ENCODE measurements at places on chromosomes 11 and 22.

GRCh38 chr22:39545386-39546365 is 13.1 kb upstream of the RPS19BP1 start:
- no peak for DNase-seq

- DNase-seq = no peak
Observed at GRCh38 chr11:4704054-4704789, at the start of gene MMP26. MMP26 (plus strand) TSS chr11:4704784.

GRCh38 chr11:61486779-61487178 is 21.8 kb upstream of the LRRC10B start:
- no peak for DNase-seq

- no peak for DNase-seq
Observed at GRCh38 chr11:102819491-102819890, 21.5 kb upstream of the MMP1 start.

DNA sequence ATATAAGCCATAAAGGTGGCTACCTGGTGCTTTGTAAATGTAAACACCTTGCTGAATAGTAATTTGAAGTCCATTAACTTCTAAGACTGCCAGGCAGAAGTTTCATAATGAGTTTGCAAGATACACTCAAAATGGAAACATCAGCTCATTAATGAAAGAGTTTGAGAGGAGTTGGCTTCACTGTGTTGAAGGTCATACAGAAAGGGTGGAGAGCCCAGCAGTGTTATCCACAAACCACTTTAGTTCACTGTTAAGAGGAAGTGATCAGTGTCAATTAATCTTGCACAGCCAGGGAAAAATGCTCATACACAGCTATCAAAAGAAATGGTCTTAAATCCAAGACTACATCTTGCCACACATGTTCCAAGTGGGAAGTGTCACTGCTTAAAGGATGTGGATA is 689.4 kb downstream of the JRKL start:
- no peak for DNase-seq

GRCh38 chr11:97979741-97980140 is 1041.0 kb upstream of the CNTN5 start:
- no peak for DNase-seq

DNA sequence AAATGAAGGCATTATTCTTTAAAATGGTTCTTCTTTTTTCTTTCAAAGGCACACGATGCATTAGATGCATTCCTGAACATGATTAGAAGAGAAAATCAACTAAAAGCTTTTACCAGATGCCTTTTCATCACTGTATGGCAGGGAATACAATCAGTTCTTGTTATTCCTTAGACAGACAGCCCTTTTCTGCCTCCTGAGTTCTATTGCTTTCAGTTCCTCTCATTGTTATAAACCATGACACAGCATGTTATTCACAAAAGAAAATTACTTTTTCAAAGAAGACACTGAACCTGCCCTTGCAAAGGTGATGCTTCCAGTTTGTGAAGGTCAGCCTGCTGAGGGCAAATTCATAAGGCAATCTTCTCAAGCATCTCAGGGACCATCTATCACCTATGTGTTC is 70.1 kb downstream of the FAM181B start:
- no peak for DNase-seq

DNA sequence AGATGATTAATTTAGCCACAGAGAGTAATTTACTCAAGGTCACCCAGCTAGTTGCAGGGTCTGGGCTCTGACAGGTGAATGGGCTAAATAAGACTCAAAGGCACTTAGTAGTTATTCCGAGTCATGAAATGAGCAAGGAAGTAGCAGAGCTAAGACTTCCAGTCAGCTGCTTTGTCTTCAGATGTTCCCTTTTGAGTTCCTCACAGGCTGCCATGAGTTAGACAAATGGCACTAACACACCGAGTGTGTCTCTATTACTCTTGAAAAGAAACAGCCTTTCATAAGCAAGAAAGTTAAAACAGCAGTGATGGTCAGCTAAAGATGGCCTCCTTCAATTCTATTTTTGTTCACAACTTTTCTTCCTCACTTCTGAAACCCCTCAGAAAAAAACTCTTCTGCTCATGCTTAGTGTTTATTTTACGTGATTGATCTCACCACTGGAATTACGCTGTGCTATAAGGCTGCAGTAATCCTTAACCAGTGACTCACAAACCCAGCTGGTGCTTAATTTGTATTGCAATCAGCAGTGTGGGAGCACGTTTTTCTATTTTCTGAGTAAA is 389.1 kb downstream of the AASDHPPT start:
- DNase-seq = no peak

GRCh38 chr11:16787035-16787742 is 48.7 kb downstream of the C11orf58 start:
- DNase-seq = no peak

DNA sequence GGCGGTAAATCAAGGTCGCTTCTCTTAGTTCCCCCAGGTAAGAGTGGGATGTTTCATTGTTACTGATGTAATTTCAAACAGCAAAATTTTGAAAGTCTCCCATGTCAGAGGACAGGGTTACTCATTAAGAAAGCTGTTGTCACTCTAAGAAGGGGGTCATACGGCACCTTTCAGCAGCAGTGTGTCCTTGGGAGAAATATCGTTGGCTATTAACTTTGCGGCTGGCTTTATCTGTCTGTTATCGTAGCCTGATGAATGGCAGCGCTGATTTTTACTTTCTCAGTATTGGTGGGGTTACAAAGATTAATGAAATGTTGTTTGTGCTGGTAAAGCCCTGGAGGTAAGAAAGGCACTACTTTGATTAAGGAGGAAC is 27.5 kb upstream of the FBXO3 start:
- no peak for DNase-seq

DNA sequence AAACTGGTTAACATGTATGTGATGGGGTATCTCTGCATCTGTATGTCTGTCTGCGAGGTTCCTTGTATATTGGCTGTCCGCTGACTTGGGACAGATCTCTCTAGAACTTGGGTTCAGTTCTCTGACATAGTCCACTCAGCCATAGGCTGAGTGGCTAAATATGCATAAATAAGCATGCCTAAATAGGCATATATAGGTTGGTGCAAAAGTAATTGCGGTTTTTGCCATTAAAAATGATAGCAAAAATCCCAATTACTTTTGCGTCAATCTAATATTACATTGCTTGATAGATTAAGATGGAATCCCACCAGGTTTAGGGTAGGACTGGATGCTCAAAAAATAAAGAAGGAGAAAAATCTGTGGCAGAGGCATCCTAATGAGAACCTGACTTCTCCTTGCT is 8.8 kb downstream of the LRRC55 start:
- no peak for DNase-seq

DNA sequence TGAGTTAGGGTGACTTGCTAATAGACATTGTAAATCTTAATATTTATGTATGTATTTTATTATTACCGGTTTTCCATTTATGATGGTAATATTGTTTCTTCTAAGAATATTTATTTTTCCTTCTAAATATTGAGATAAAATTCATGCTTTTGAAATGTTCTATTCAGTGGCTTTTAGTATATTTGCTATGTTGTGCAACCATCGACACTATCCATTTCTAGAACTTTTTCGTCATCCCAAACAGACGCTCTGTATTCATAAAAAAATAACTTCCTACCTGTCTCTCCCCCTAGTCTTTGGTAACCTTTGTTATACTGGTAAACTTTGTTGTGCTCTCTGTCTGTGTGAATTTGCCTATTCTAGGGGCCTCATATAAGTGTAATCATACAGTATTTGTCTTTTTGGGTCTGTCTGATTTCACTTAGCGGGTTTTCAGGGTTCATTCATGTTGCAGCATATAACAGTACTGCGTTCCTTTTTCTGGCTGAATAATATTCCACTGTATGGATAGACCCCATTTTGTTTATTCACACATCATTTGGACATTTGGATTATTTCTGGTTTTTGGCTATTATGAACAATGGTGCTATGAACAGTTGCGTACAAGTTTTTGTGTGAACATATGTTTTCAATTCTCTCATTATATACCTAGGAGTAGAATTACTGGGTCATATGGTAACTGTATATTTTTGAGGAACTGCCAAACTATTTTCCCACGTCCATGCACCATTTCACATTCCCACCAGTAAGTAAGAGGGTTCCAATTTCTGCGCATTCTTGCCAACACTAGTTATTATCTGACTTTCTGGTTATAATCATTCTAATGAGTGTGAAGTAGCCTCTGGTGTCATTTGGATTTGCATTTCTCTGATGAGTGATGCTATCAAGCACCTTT is 15.9 kb downstream of the NEAT1 start:
- no peak for DNase-seq

DNA sequence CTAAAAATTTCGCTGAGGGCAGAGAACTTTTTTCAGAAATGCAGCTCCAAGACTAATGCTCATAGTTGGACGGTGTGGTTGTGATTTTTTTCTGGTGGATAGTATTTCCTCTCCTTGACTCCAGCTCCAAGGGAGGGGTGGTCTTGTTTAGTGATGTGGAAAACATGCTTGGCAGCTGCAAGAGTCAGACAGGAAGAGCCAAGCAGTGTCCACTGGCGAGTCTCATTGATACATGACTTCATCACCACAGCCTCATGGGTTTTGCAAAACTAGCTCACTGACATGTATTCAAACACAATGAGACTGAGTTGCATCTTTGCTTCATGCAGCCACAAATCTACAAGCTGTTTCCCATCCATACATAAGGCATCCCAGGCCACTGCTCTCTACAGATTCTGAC is 7.3 kb upstream of the KCNJ1 start:
- DNase-seq = no peak

GRCh38 chr11:32792948-32793475 is 1.4 kb downstream of the CCDC73 start:
- no peak for DNase-seq

GRCh38 chr11:66020618-66021357 is 5.5 kb downstream of the CATSPER1 start:
- DNase-seq = no peak

- no peak for DNase-seq
Observed at GRCh38 chr11:103662880-103663279, 373.6 kb upstream of the DDI1 start.

DNA sequence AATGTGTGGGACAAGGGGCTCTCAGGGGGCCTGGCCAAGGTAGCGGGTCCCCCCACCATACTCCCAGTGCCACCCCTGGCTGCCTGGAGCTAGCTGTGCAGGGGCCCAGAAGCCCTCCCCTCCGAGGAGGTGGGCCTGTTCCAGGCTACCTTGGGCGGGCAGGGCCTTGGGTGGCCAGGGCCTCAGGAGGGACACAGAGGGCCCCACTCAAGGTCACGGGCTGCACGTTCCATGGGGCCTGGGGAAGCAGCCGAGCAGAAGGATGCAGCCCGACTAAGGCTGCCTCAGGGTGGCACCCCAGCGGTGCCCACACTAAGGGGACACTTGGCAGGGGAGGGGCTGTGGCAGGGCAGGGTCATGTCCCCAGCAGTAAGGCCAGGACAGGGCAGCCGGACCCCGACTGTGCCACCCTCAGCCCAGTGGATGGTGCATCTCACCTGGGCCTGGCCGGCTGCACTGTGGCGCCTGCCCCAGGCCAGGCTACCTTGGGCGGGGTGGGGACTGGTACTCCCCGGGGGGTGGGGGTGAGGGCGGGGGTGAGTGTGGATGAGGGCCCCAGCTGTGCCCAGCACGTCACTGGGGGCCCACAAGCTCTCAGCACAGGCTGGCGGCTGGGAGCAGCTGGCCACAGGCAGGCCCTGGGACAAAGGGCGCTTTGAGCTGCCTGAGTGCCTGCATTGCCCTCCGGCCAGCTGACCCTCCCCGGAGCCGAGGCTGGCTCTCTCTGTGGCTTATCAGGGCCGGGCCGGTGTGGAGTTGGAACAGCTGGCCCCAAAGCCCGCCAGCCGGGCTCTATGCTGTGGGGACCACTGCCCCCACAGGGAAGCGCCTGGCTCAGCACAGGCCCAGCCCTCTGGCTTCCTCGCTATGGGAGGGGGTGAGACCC is 117.1 kb downstream of the KCNQ1 start:
- no peak for DNase-seq

DNA sequence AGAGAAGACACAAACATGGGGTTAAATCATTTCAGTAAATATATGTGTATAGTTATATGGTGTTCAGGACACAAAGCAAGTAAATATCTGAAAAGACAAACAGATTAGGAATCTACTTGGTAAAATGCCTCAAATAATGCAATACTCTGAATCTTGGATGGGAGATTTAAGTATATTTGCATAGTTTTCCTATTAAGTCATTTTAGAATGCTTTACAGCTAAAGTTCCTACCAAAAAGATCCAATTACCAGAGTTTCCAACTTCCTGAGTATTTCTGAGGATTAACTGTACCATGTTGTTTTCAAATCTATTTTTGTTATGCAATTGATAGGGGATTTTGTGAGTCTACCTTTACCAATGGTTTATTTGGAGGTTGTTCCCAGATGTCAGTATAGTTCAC is 424.4 kb upstream of the CCDC179 start:
- DNase-seq = no peak

DNA sequence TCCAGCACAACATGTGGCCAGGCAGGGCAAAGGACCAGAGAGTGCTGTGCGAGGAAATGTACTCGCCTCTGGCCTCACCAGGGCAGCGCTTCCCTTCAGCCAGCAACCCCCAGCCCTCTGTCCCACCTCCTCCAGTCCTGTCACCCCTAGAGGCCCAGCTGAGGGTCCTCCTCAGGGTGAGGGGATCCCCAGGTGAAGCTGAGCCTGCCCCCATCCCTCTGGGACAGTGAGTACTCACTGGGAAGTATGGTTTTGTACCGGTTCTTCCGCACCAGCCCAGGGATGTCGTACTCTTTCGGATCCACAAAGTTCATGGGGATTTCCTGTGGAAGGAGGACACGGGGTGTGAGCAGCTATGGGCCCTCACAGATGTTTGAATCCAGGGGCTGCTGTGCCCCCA is 11.7 kb upstream of the IGSF22 start:
- DNase-seq = no peak

GRCh38 chr11:3920148-3920852 is 64.8 kb downstream of the STIM1 start:
- DNase-seq = no peak

- DNase-seq = no peak
Observed at GRCh38 chr11:64003807-64004589, 17.8 kb downstream of the OTUB1 start.

GRCh38 chr22:26972286-26972685 is 314.9 kb downstream of the MIAT start:
- DNase-seq = no peak

- no peak for DNase-seq
Observed at GRCh38 chr11:40292721-40293508, 1166.5 kb downstream of the LRRC4C start.

DNA sequence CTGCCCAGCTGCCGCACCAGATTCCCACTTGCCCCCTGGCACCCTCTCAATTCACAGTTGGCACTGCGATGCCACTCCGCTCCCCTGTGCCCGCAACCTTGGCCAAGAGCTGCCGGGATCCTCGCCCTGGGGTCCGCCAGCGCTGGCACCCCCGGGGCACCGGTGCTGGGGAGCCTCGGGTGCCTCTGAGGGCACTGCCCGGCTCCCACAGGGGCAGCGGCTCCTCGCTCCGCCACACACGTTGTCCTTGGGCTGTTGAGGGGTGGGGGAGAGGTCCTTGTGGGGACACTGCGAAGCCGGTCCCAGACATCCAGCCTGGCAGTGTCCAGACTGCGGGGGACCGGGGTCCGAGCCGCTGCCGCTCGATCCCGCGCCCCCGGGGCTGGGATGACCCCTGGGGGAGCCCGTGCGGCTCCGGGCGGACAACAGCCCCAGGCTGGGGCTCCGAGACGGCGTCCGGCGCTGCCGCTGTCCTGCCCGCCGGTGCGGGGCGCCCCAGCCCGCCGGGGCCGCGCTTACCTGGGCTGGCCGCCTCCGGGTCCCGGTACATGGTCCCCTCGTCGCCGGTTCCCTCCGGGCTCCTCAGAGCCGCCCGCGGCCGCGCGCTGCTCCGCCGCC is 496 bp downstream of the SYT7 start:
- no peak for DNase-seq
